GM23338 (cell line): ENCODE measurements at places on chromosomes 7 and 10. TPM values are rescaled to one million over a fixed set of nuclear protein-coding genes. Genes with fewer than 3 reads are reported as not detected.
A peak's percentile ranks its signal among the peaks of the same experiment; 100 is the strongest.

Gene PRRT4
- total RNA-seq: 0.56 and 1.0 TPM in 2 replicates

DNA sequence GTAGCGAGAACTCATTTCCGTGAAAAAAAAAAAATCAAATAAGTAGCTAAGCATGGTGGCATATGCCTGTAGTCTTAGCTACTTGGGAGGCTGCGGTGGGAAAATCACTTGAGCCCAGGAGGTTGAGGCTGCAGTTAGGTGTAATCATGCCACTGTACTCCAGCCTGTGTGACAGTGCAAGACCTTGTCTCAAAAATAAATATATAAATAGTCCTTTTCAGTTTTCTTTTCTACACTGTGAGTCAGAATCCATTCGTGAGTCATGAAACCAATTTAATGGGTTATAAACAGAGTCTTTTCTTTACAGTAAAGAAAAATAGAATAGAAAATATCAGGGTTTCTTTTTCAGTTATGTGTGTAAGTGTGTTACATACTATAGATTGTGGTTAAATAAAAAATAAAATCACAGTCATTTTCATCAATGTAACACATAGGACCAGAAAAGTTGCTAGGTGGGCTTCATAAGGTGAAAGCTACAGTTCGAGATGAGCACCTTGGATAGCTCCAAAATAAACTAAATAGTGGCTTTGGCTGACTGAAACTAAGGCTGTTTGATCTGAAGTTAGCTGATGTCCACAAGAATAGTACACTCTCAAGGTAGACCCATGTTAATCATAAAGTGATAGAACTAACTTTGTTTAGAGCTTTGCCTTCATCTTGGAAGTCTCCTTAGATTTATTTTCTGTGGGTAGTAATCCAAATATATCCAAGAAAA lies 781.1 kb downstream of the GATA3 start:
- no peak overlapping the region for H3K27ac ChIP-seq
- H3K36me3 ChIP-seq: no peaks in the 10 kb centered on the region

- DNase-seq: peak; percentile 85
- H3K27me3 ChIP-seq: no peaks in the 10 kb centered on the region
- no peaks in the 10 kb centered on the region for H3K36me3 ChIP-seq
- peaks cover 15% of the 10 kb centered on the region for H3K4me1 ChIP-seq
- peak within 1 kb of the TSS; percentile 87 for H3K27ac ChIP-seq
These were observed at the start of gene NAPEPLD for GRCh38 chr7:103148994-103149807. Gene NAPEPLD (minus strand): TSS chr7:103149099. CDS start chr7:103128776, 20,323 bp downstream.

Gene NUTM2B
- total RNA-seq: 0.35 TPM in 1 of 2 replicates, not detected in the other

GRCh38 chr10:103933557-103934121 lies 15.7 kb upstream of the STN1 start:
- no peaks in the 10 kb centered on the region for H3K36me3 ChIP-seq
- H3K4me3 ChIP-seq: no peak overlapping the region
- H3K27me3 ChIP-seq: no peaks in the 10 kb centered on the region
- no peak overlapping the region for H3K27ac ChIP-seq
- peaks cover 13% of the 10 kb centered on the region for H3K4me1 ChIP-seq
- DNase-seq: no peak

Gene HYAL4
- total RNA-seq: not detected in 2 replicates

Gene HDAC9
- 11.0 and 18.5 TPM in 2 replicates for total RNA-seq

Gene SRRT
- 98.3 and 113 TPM in 2 replicates for total RNA-seq

- peaks cover 8% of the 10 kb centered on the region; the same call in 1 of the 2 replicates for H3K4me1 ChIP-seq
- no peak overlapping the region for H3K4me3 ChIP-seq
- no peaks in the 10 kb centered on the region for H3K27me3 ChIP-seq
- DNase-seq: no peak
These were observed 113.4 kb upstream of the AHR start for GRCh38 chr7:17184805-17185689.

DNA sequence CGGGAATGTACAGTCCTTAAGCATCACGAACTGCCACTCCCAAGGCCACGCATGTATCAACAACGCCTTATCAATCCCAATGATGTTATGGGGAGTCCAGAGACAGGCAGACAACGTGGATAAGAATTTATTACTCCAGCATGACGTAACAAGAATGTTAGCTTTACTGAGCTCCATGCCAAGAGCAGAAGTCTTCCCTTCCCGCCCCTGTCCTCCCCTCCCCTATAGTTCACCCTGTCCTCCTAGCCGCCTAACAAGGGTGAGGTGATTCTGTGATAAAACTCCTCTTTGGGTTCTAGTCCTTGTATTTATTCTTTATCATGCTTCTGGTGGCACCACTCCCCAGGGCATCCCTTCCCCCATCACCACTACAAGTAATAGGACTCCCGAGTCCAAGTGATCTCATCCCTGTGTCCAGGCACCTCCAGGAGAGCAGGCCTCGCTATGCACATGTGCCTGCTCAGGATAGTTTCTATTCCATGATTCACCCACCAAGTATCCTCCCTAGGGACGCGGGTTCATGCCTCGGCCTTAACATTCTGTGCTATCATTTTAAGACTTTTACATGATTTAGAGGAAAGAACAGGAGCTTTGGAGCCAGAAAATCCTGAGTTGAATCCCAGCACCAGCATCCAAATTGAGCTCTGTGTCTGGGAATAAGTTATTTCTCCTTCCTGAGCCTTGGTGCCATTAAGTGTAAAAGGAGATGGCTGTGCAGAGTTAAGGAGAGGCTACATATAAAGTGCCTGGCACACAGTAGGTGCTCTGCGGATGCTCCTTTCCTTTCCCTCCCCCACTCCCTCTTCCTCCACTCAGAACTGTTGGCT lies 15.4 kb downstream of the GSDME start:
- no peak overlapping the region for H3K4me3 ChIP-seq
- H3K36me3 ChIP-seq: no peaks in the 10 kb centered on the region
- no peaks in the 10 kb centered on the region for H3K27me3 ChIP-seq

Gene SPOCK2
- 2.6 and 3.6 TPM in 2 replicates for total RNA-seq

- no peaks in the 10 kb centered on the region for H3K27me3 ChIP-seq
- H3K4me3 ChIP-seq: no peak overlapping the region
- H3K36me3 ChIP-seq: no peaks in the 10 kb centered on the region
- no peak for DNase-seq
These were observed 255.1 kb upstream of the PPP2R2D start for GRCh38 chr10:131645756-131646155.

Gene RBM20
- 0.04 and 0.17 TPM in 2 replicates for total RNA-seq
